Activated CD4-positive, alpha-beta T cell treated with anti-CD3 and anti-CD28 coated beads, Interleukin-2, Interleukin-6, amounts not matched to agents 100 ng/mL and 50 ng/mL, durations not matched to agents 16 hours and 8 hours (primary cell): ENCODE measurements at places on chromosomes 1 and 21.

DNA sequence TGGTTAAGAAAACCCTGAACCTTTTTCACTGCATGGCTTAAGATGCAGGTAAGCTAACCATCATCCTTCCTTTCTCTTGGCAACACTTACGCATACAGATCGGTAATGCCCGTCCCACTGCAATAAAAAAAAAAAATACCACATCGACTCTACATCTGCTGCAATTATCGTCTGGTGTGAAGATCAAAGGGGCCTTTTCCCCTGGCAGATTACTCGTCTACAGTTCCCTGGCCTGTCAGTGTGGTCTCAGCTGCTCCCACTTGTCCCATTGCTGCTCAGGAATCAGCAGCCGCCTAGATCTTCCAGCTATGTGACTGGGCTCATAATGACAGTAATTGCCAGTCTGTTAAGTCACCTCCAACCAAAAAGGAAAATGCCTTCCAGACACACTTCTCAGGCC, 133.1 kb downstream of the SETD4 start:
- DNase-seq: no peak

GRCh38 chr1:236706183-236706582, 19.9 kb downstream of the ACTN2 start:
- no peak for DNase-seq

- DNase-seq: no peak
Measured at GRCh38 chr1:225498549-225499136, 70.8 kb upstream of the LBR start.

GRCh38 chr1:200473698-200474371, 64.0 kb upstream of the ZNF281 start:
- peak; percentile 76 for DNase-seq

GRCh38 chr1:209045331-209046057, 538.0 kb upstream of the CAMK1G start:
- DNase-seq: no peak

DNA sequence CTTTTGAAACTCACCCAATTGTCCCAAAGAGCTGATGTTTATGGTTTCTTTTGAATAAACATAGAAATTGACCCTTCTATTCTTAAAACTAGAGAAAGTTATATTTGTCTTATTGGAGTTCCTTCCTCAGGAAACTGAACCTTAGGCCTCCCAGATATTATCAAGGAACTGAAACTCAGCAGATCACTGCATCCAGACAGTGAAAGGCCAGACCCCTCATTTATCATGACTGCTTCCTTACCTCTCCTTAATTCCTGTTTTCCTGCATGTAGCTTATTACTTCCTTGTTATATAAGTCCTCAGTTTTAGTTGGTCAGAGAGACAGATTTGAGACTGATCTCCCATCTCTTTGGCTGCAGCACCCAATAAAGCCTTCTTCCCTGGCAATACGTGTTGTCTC, 27.5 kb downstream of the SLC22A15 start:
- DNase-seq: no peak

GRCh38 chr1:226738995-226739695, at the start of gene ITPKB:
Gene ITPKB, minus strand, starts transcription at chr1:226739282. Its CDS starts 1,824 bp downstream, at chr1:226737458.
- peak; percentile 74 for DNase-seq

GRCh38 chr1:114131526-114132220, 22.0 kb downstream of the SYT6 start:
- DNase-seq: no peak

GRCh38 chr1:182974506-182975191, 21.7 kb upstream of the SHCBP1L start:
- no peak for DNase-seq

GRCh38 chr1:226608699-226609505, 60.3 kb downstream of the STUM start:
- peak; percentile 77 for DNase-seq

DNA sequence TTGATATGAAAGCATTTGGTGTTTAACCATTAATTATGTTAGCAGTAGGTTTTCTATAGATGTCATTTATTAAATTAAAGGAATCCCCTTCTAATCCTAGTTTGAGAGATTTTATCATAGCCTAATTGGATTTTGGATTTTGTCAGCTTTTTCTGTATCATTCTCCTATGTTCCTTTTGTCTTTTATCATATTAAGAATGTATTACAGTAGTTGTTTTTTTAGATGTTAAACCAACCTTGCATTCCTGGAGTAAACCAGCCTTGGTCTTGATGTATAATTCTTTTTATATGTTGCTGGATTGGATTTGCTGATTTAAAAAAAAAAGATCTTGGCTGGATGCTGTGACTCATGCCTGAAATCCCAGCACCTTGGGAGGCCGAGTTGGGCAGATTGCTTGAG, 5.6 kb downstream of the SETDB1 start:
- DNase-seq: no peak

- DNase-seq: no peak
Measured at GRCh38 chr1:203286161-203286984, 18.9 kb upstream of the BTG2 start.

- DNase-seq: no peak
Measured at GRCh38 chr1:117753232-117753631, 147.4 kb downstream of the TENT5C start.

DNA sequence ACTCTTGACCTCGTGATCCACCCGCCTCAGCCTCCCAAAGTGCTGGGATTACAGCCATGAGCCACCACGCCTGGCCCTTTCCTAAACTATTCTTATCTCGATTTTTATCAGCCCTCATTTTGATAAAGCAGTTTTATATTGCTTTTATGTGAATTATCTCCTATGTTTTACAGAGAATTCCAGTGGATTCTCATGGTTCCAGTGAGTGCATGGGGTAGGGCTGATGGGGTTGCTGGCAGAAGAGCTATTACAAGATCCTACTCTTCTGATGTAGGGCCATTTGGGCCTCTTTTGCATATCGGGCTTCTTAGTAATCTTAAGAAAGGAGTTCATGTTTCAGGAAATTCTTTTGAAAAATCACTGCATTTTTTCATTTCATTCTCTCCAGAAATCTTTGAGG, 187.6 kb downstream of the PBX1 start:
- no peak for DNase-seq

- no peak for DNase-seq
Measured at GRCh38 chr1:178579562-178579961, 66.7 kb downstream of the TEX35 start.

DNA sequence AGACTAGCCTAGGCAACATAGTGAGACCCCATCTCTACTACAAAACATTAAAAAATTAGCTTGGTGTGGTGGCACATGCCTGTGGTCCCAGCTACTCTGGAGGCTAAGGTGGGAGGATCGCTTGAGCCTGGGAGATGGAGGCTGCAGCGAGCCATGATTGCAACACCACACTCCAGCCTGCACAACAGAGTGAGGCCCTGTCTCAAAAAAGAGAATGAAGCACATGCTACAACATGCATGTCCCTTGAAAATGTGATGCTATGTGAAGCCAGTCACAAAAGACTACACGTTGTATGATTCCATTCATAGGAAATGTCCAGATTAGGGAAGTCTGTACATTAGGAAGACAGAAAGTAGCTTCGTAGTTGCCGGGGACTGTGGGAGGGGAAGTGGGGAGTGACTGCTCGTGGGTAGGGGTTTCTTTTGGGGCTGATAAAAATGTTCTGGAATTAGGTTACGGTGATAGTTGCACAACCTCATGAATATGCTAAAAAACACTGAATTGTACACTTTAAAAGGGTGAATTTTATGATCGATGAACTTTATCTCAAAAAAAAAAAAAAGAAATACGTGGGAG, 202.1 kb downstream of the KAZN start:
- no peak for DNase-seq

- no peak for DNase-seq
Measured at GRCh38 chr1:36723813-36724212, 241.1 kb upstream of the CSF3R start.

GRCh38 chr1:161954050-161954449, 69.6 kb downstream of the OLFML2B start:
- DNase-seq: no peak

DNA sequence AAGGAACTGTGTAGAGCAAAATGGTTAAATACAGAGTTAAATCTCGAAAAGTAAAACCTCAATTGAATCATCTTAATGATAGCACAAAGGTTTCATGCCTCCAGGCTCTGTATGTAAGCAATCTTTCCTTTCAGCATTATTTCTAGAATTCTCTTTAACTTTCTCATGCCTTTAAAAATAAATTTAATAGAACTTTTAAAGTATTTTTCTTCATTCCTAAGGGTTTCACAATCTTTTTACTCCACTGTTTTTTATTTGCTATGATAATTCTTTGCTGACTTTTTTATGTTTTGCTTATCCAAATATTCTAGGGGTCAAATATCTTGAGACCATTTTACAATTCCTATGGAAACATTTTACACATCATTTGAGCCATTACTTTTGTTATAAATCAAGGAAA, 288.0 kb downstream of the BACH1 start:
- no peak for DNase-seq

GRCh38 chr1:58469476-58469875, 77.0 kb downstream of the OMA1 start:
- no peak for DNase-seq

- DNase-seq: no peak
Measured at GRCh38 chr1:221939607-221940006, 197.7 kb upstream of the DUSP10 start.

GRCh38 chr1:63980740-63981407, 207.1 kb downstream of the ROR1 start:
- DNase-seq: no peak

GRCh38 chr1:40185951-40186864, 25.0 kb downstream of the RLF start:
- peak; percentile 82 for DNase-seq

GRCh38 chr1:89550995-89551394, 26.4 kb downstream of the LRRC8B start:
- no peak for DNase-seq
